ENCODE measurements at places on chromosomes 2 and 18.
A peak's percentile ranks its signal among the peaks of the same experiment; 100 is the strongest.

GRCh38 chr18:8845506-8845905, 140.2 kb downstream of the MTCL1 start:
- DNase-seq = no peak

GRCh38 chr2:26605195-26605998, 35.8 kb downstream of the CIB4 start:
- DNase-seq = peak; percentile 69

DNA sequence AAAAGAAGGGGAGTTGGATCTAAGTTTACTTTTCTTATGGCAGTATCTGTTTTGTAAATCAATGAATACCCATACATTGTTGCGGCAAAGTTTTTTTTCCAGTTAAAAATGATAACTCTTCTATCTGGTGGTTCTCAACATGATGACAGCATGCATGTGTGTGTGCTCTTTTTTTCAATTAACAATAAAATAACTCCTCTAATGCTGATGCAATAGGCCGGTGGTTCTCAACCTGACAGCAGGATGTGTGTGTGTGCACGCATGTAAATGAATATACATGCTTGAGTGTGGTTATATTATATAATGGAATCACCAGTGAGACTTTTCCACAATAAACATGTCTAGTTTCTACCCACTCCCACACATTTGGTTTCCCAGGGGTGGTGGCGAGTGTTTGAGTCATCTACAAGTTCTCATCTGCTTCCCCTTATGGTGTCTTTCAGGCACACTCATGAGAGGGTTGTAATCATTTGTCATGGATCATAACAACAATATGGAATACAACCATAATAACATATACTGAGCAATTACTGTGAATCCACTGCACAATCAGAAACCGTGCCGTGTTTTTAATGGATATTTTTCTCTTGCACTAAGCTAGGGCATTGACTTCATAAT, 31.2 kb downstream of the PARD3B start:
- DNase-seq = no peak

- no peak for DNase-seq
Observed at GRCh38 chr2:201433394-201433995, 17.8 kb downstream of the TRAK2 start.

DNA sequence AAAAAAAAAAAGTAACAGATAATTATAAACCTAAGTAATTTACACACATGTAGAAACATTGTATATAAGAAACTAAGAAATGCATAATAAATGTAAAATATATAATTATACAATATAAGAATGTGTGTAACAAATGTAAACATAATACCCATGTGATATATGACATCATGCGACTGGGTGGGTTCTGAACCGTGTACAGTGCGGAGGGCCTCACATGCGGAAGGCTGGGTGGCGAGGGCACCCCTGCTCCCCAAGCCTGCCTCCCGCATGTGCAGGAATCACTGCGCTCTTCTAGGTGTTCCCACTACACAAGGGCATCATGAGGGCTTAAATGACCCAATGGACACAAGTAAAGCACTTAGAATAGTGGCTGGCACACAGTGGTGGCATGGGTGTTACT, 2.0 kb downstream of the PTPN18 start:
- DNase-seq = no peak

DNA sequence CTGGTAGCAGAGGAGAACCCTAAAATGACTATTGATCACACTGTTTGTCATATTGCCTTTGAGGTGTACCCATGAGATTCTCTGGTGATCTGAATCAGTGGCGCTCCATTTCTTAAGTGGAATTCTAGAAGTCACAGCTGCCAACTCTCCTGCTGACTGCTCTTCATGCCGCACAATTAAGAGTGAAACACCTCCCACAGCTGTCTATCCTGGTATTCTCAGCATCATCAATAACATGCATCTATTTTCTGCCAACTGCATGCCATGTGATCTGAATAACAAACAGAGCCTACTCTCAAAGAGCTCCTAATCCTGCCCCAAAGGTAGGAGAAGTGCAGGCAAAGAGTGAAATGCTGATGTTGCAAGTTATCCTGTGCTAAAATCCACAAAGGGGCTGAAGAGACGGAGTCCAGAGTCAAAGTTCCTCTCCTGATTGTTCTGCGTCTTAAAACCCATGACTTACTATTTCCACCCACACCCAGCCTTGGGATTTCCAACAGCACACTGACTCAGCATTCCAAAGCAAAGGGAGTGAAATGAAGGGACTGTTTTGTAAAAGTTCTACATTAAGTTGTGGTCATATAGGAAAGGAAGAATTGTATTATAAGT, 13.7 kb upstream of the DAPL1 start:
- DNase-seq = no peak

DNA sequence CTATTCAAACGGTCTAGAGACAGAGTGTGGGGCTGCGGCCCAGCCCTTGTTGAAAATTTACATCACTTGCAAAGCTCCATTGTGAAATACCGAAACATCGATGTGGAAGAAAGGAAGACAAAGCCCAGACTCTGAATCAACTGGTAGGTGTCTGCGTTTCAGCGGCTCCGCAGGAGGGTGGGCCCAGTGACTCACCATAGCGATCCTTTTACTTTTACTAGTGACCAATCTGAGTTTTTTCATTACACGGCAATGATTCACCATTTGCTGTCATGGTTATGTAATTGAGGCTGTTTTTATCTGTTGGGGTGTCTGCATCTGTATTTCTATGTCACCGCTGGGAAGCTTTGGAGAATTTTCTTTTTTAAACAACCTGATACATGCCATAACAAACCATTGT, 66.6 kb upstream of the ODC1 start:
- no peak for DNase-seq

DNA sequence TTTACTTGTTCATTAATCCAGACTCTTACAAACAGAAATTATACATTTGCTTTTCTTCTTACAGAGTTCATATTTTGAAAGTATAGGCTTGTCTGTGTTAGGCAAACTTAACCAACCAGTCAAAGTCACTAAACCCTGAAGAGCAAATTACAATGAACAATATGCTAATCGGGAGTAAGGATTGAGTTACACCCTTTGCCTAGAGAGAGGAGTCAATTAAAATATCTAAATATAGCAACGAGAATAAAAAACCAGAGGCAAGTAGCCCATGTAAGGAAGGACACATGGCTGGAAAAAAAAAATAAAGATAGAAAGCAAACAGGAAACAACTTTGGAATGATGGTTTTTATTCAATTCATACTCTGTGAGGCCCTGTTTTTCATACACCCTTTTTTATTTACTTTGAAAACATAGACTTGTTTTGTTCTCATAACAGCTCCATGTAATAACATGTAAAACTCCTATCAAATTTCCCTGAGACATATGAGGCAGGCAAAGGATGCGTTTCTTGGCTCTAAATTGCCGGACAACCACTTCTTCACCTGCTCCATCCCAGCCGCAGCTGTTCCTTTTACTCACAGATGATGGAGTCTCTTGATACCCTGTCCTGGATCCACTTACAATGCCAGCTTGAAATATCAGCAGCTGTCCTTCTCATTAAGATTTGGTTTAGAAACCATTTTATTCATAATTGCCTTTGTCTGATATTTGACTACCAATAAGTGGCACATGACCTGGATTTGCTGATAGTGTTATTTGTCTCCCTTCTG, 767.7 kb upstream of the GCFC2 start:
- peak; percentile 17 for DNase-seq

- DNase-seq = no peak
Observed at GRCh38 chr2:75788154-75788553, 77.4 kb upstream of the GCFC2 start.

DNA sequence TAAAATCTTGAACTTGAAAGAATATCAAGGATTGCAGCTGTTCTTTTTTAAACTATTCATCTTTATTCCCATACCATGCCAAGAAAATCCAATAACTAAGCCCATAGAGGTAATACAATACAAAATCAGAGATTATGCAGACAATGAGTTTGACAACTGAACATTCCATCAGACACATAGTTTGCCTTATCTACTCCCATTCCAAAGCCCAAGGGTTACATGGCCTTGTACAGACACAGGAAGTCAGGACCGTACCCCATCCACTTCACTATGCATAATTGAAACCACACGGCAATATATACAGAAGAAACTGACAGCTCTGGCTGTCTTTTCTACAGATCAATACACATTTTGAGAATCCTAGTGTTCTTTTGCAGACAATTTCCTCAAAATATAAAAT, 181.3 kb downstream of the TMX3 start:
- DNase-seq = no peak

- DNase-seq = peak; percentile 73
Observed at GRCh38 chr2:237673130-237674001, 46.0 kb downstream of the LRRFIP1 start.

- no peak for DNase-seq
Observed at GRCh38 chr18:49668574-49669275, 106.9 kb downstream of the LIPG start.

DNA sequence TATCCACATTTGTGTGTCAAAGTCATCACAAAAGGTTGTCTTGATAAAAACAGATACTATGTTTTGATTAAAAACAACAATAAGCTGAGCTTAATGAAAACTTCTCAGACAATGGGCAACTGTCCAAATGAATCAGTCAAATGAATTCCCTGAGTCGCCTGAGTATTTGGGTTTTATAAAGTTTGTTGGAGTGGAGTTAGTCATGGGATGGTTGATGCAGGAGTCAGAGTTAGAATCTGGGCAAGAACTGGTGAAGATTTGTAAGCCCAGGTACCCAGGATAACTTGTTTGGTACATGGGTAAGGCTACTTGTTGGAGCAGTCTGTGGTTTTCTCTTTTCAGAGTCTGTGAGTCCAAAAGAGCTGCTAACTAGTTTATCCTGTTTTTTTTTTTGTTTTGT, 34.4 kb upstream of the RAPGEF4 start:
- no peak for DNase-seq

- DNase-seq = no peak
Observed at GRCh38 chr2:24816404-24816803, 23.2 kb downstream of the CENPO start.
